ENCODE measurements at places on chromosomes 4 and X.

GRCh38 chr4:1246111-1246881 lies 2.6 kb downstream of the CTBP1 start:
- no peak for DNase-seq

DNA sequence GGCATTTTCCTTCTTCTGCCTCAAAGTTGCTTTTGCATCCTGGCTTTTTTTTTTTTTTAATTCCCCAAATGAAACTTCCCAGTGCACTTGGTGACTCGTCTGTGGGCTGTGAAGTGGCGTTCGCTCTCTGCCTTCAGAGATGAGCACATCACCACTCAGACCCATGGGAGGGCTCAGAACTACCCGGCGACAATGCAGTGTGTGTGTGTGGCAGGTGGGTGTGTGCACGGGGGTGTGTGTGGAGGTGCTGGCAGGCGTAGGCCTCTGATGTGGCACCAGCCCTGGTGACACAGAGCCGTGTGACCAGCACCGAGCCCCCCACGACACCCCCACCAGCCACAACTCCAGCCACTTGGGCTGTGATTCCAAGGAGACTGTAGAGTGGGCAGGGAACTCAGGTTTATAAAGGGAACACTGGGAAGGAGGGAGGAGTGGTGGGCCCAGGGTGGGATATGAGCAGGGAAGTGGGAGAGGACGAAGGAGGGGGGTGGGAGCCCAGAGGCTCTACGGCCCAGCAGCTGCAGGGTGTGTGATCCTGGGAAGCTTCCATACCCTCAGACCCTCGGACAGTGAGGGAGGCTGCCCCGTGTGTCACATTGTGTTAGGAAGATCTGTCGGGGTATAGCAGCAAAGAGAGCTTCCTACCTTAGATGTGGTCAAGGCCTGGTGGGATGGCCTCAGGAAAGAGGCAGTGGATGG lies 6.0 kb upstream of the WFS1 start:
- no peak for DNase-seq

DNA sequence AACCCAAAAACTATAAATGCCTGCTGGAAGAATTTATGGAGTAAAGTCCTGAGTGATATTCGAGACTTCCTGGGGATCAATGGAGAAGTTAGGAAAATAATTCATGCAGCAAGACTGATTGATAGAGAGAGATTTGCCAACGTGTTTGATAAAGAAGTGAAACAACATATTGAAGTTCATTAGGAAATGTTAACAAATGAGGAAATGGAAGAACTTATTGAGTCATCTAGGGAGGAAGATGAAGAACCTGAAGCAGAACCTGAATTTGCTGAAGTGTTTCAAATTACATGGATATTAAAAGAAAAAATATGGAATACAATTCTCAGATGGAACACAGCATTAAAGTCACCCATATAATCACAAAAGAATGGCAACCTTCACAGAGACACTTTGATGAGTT lies 39.0 kb downstream of the DDX60 start:
- no peak for DNase-seq

GRCh38 chr4:23932186-23932585 lies 42.3 kb upstream of the PPARGC1A start:
- no peak for DNase-seq

DNA sequence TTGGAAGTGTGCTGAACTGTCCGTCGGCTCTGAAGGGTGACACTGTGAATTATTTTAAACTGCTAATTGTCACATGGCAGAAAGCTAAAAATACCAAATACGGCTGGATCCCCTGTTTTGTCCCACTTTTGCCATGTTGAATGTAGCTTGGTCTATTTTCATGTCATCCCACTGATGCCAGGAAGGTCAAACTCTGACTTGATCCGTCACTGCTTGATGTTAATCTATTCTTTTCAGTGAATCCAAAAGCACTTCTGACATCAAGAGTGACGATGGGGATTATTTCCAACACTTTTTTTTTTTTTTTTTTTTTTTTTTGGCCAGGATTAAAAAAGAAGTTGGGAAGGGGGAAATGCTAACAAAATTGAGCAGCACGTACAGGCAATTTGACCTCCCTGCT lies 734.6 kb upstream of the TENM3 start:
- DNase-seq = no peak

- DNase-seq = no peak
Observed at GRCh38 chr4:91233164-91233563, 1070.6 kb upstream of the GRID2 start.
